ENCODE measurements at places on chromosomes 13 and 19. TPM values are rescaled to one million over a fixed set of nuclear protein-coding genes. Genes with fewer than 3 reads are reported as not detected.
A peak's percentile ranks its signal among the peaks of the same experiment; 100 is the strongest.

DNA sequence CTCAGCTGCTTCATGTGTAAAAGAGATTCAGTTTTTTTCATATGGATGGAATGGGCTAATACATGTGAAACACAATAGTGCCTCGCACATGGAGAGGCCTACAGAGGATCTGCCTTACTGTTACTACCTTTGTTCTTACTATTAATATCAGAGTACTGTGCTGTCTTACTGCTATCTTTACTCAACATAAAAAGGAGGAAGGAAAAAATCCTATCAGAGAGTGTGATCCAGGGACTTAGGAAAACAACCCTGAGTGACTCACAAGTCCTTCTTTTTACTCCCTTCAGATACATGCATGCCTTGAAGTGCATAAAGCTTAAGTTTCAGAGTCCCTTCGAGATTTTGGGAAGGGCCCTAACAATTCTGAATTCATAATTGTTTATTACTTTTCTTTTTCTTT, 136.8 kb downstream of the TBC1D4 start:
- no peak for DNase-seq
- peak overlapping the region; percentile 15 for H3K27ac ChIP-seq
- H3K4me1 ChIP-seq: peaks cover 35% of the 10 kb centered on the region
- no peaks in the 10 kb centered on the region for H3K27me3 ChIP-seq

GRCh38 chr13:33112766-33113165, 96.5 kb downstream of the KL start:
- H3K36me3 ChIP-seq: 0 out of 2 replicates have a peak, but pooled peaks cover 2% of the 10 kb centered on the region
- no peak for DNase-seq
- no peak overlapping the region for H3K4me3 ChIP-seq
- no peak overlapping the region for H3K27ac ChIP-seq
- H3K4me1 ChIP-seq: peaks cover 29% of the 10 kb centered on the region

DNA sequence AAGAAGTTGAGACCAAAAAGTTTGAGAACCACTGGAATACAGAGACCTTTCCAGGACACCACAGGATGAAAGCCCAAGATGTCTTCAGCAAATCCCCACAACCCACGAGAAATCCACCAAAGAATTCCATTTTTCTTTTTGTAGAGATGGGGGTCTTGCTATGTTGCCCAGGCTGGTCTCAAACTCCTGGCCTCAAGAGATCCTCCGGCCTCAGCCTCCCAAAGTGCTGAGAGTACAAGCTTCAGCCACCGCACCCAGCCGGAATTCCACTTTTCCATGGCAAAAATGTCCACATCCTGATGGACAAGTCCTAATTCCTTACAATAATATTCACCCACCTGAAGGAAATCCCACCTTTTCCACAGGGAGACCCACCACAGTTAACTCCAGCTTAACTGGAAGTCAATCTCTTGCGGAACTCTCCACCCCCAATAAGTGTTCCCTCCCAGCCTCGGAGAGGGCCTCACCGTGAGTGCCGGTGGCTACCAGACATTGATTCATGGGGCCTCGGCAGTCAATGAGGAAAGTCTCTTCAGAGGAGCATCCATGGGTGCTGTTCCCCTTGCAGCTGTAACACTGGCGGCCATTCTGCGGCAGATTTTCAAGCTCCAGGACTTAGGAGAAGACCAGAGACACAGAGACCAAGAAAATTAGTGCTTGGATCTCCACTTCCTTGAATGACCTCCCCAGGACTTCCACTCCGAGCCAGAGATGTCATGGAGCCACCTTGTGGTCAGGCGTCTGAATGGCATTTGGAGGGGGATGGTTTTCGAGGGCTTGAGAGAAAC, 12.3 kb upstream of the CADM4 start:
- DNase-seq: peak; percentile 79
- H3K27me3 ChIP-seq: no peaks in the 10 kb centered on the region
- no peaks in the 10 kb centered on the region for H3K4me1 ChIP-seq
- no peak overlapping the region for H3K4me3 ChIP-seq

GRCh38 chr19:14511229-14511593, 7.0 kb downstream of the DNAJB1 start:
- H3K27me3 ChIP-seq: no peaks in the 10 kb centered on the region
- H3K4me1 ChIP-seq: peaks cover 37% of the 10 kb centered on the region
- peaks cover 7% of the 10 kb centered on the region for H3K36me3 ChIP-seq
- DNase-seq: no peak
- no peak overlapping the region for H3K4me3 ChIP-seq

- no peak for DNase-seq
- H3K27me3 ChIP-seq: no peaks in the 10 kb centered on the region
- no peak overlapping the region for H3K4me3 ChIP-seq
Observed at GRCh38 chr13:108213946-108214345, 1.4 kb downstream of the LIG4 start.

Gene ZBTB32
- total RNA-seq: not detected

GRCh38 chr13:113077953-113078901, 27.4 kb upstream of the F7 start:
- no peak overlapping the region for H3K27ac ChIP-seq
- no peaks in the 10 kb centered on the region for H3K4me1 ChIP-seq
- no peak overlapping the region for H3K4me3 ChIP-seq

Gene CGB8
- total RNA-seq: not detected

GRCh38 chr19:11422163-11423065, 3.3 kb upstream of the RGL3 start:
- no peaks in the 10 kb centered on the region for H3K36me3 ChIP-seq
- peak; percentile 55 for DNase-seq
- H3K27me3 ChIP-seq: no peaks in the 10 kb centered on the region
- H3K4me1 ChIP-seq: no peaks in the 10 kb centered on the region
- no peak overlapping the region for H3K4me3 ChIP-seq

DNA sequence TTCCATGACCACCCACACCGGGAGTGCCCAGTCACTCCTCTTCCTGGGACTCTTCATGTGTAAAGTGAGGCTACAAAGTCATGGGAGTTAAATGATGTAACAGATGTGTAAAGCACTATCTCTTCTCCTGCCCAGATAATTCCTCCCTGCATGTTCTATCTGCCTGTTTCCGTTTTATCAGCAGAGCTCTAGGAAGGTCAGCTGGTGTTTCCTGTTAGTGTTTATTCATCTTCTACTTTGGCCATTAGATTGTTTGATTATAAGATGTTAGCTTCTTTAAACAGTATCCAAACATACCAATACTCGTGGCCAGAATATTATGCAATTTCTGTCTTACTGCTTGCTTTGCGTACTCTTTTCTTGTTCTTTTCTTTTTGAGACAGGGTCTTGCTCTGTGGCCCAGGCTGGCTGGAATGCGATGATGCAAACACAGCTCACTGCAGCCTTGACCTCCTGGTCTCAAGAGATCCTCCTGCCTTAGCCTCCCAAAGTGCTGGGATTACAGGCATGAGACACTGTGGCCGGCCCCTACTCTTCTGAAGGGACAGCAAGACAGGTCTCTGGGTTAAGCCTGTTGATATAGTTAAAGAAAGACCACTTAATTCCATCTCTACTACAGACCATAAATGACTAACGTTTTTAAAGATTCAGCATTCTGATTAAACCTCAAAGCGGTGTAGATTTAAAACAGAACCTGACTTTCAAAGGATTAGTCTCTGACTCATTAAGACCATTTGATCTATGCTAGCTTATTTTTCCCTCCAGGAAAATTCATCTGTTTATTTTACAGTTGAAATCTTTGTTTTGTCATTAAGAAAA, 97.4 kb upstream of the AKAP11 start:
- no peaks in the 10 kb centered on the region for H3K4me1 ChIP-seq
- H3K27ac ChIP-seq: no peak overlapping the region
- H3K4me3 ChIP-seq: no peak overlapping the region
- peak; percentile 20 for DNase-seq

Gene HIPK4
- not detected for total RNA-seq

Gene KLK1
- total RNA-seq: 1.1 TPM

Data from Caco-2 (cell line).